ENCODE measurements at places on chromosomes 12 and 14. TPM values are rescaled to one million over a fixed set of nuclear protein-coding genes. Genes with fewer than 3 reads are reported as not detected.
A peak's percentile ranks its signal among the peaks of the same experiment; 100 is the strongest.

DNA sequence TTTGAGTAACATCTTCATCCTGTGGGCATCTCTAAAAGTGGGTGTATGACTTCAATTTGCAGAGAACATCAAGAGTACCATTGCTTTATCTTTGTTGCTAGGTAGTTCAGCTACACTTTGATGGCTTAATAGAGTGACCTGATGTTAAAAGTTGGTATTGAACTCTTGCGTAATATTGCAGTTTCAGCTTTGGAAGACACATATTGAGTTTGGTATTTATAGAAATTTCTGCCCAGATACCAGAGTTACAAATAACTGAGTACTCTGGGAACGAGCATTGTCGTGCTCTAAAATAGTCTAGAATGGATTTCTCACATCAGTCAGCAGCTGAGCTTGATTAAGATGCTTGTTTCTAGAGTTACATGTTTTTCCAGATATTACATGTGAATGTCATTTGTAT, 24.8 kb upstream of the AKAP5 start:
- H3K27me3 ChIP-seq, result no peaks in the 10 kb centered on the region
- peaks cover 20% of the 10 kb centered on the region for H3K4me1 ChIP-seq
- no peak for DNase-seq
- no peak overlapping the region for H3K4me3 ChIP-seq
- no peaks in the 10 kb centered on the region for H3K36me3 ChIP-seq

DNA sequence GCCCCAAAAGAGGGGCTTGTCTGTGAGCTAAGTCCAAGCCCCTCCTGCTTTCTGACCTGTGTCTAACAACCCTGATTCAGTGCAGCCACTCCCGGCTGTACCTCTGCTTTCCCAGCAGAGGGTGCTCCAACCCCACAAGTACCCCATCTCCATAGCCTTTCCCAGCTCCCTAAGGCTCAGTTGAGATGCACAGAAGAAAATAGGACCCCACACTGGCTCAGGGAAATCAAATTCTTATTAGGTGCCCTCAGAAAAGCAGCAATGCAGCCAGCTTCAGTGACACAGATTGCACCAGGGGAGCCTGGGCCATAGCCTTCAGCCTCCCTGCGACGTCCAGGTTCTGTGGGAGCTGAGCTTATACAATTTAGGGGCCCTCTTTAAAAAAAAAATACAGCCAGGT, 49.9 kb downstream of the LRRC74A start:
- no peaks in the 10 kb centered on the region for H3K36me3 ChIP-seq
- peak; percentile 51 for DNase-seq
- no peak overlapping the region for H3K27ac ChIP-seq
- no peak overlapping the region for H3K4me3 ChIP-seq
- H3K27me3 ChIP-seq, result no peaks in the 10 kb centered on the region

- no peaks in the 10 kb centered on the region for H3K27me3 ChIP-seq
- no peak overlapping the region for H3K4me3 ChIP-seq
- H3K36me3 ChIP-seq, result no peaks in the 10 kb centered on the region
- DNase-seq, result no peak
- no peaks in the 10 kb centered on the region for H3K4me1 ChIP-seq
- H3K27ac ChIP-seq, result no peak overlapping the region
Observed at GRCh38 chr12:93981411-93981810, 167.0 kb upstream of the PLXNC1 start.

DNA sequence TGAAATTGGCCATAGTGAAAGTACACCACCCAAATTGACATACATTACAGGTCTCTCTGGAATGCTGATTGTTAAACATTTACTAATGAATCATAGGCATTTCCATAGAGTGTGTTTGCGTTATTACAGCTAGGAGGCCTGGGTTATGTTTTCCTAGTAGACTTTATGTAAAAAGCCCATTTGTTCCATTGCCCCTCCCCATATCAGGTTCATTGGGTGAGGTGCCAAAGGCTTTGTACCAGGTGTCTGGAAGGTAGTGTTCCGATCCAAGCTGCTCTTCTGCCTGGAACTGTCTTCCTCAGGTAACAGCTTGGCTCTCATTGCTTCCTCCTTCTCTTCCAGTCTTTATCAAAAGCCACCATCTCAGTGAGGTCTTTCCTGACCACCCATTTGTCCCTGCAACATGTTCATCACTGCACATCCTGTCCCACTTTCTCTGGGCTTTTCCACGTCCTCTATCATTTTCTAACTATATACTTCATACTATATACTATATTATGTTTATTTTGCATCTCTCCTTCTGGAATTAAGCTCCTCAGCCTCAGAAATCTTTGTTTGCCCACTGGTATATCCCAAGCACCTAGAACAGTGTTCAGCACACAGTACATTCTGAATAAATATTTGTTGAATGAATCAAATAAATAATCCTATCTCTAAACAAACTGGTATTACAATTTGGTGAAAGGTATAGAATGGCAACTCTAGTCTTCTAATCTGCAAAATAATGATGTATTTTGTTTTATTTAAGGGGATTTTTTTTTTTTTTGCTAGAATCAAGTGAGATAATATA, 252.3 kb downstream of the KTN1 start:
- H3K4me1 ChIP-seq, result no peaks in the 10 kb centered on the region
- no peaks in the 10 kb centered on the region for H3K36me3 ChIP-seq

- no peak overlapping the region for H3K27ac ChIP-seq
- no peak overlapping the region for H3K4me3 ChIP-seq
- H3K36me3 ChIP-seq, result no peaks in the 10 kb centered on the region
Observed at GRCh38 chr12:11724888-11725311, 75.4 kb downstream of the ETV6 start.

DNA sequence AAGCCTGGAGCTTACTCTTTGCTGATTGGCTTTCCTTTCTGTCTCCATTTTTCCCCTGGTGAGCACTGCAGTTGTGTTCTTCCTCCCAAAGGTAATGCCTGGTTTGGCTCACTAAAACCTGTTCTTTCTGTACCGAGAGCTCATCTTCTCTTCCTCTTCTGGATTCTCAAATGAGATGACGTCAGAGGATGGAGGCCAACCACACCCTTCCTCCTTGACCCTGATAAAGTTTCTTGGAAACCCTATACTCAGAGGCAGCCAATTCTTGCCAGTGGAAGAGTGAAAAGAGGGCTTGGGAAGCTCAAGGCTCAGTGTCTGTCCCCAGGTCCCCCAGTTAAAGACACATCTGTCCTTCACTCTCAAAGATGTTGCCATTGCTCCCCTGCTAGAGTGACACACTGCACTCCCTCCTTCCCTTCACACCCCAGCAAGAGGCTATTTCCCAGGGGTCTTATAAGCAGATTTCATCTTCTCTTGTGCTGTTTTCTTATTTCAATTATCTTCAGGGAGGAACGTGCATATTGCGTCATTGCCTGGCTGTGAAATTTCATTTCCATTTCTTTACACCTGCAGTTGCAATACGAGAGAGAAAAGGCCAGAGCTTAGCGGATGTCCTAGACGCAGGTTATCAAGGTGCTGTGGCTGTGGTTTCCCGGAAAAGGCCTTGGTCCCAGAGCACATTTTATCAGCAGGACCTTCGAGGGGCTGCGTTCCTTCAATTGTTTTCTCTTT, 27.3 kb downstream of the NTF3 start:
- no peak overlapping the region for H3K4me3 ChIP-seq
- H3K4me1 ChIP-seq, result peaks cover 10% of the 10 kb centered on the region
- H3K36me3 ChIP-seq, result no peaks in the 10 kb centered on the region
- no peak overlapping the region for H3K27ac ChIP-seq

GRCh38 chr14:76538648-76539008, 162.7 kb downstream of the ESRRB start:
- H3K36me3 ChIP-seq, result no peaks in the 10 kb centered on the region
- H3K27me3 ChIP-seq, result no peaks in the 10 kb centered on the region
- H3K4me1 ChIP-seq, result no peaks in the 10 kb centered on the region

- H3K36me3 ChIP-seq, result peaks cover 10% of the 10 kb centered on the region
- no peak for DNase-seq
- H3K27ac ChIP-seq, result no peak overlapping the region
- no peaks in the 10 kb centered on the region for H3K27me3 ChIP-seq
- no peak overlapping the region for H3K4me3 ChIP-seq
Observed at GRCh38 chr12:19316425-19316824, 122.9 kb upstream of the AEBP2 start.

- no peak overlapping the region for H3K27ac ChIP-seq
- H3K4me1 ChIP-seq, result peaks cover 23% of the 10 kb centered on the region
- H3K4me3 ChIP-seq, result no peak overlapping the region
- no peak for DNase-seq
- no peaks in the 10 kb centered on the region for H3K36me3 ChIP-seq
Observed at GRCh38 chr12:115102450-115102849, 418.5 kb upstream of the TBX3 start.

- no peaks in the 10 kb centered on the region for H3K36me3 ChIP-seq
- peaks cover 7% of the 10 kb centered on the region for H3K4me1 ChIP-seq
- no peaks in the 10 kb centered on the region for H3K27me3 ChIP-seq
Observed at GRCh38 chr14:104016873-104017650, 68.4 kb upstream of the ASPG start.

- H3K4me3 ChIP-seq, result no peak overlapping the region
- H3K27ac ChIP-seq, result no peak overlapping the region
- DNase-seq, result no peak
- H3K4me1 ChIP-seq, result no peaks in the 10 kb centered on the region
- no peaks in the 10 kb centered on the region for H3K27me3 ChIP-seq
Observed at GRCh38 chr14:66069830-66070541, 416.2 kb upstream of the CCDC196 start.

GRCh38 chr12:27548301-27549199, 24.5 kb downstream of the PPFIBP1 start:
- H3K4me1 ChIP-seq, result peaks cover 75% of the 10 kb centered on the region
- H3K4me3 ChIP-seq, result no peak overlapping the region
- H3K27me3 ChIP-seq, result no peaks in the 10 kb centered on the region
- H3K36me3 ChIP-seq, result no peaks in the 10 kb centered on the region
- DNase-seq, result no peak
- H3K27ac ChIP-seq, result peak overlapping the region; percentile 68

GRCh38 chr12:120039711-120040110, 50.7 kb downstream of the BICDL1 start:
- H3K27ac ChIP-seq, result no peak overlapping the region
- DNase-seq, result no peak
- peaks cover 4% of the 10 kb centered on the region for H3K27me3 ChIP-seq
- no peaks in the 10 kb centered on the region for H3K36me3 ChIP-seq

DNA sequence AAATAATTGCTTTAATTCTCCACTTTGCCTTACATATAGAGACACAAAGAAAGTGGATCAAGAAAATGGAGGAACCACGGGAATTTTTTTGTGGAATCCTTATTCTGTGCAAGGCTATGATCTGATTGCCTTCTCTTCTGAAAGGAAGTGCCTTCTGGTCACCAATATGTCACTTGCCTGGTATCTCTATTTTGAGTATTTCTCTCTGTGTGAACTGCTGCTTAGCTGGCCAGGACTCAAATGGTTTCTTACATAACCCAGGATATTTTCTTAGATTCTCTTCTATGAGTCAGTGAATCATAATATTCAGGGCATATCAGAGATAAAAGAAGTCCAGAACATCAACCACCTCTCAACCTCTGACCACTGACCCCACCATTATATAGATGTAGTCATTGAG, 156.1 kb downstream of the DIO2 start:
- H3K4me1 ChIP-seq, result no peaks in the 10 kb centered on the region
- H3K36me3 ChIP-seq, result no peaks in the 10 kb centered on the region
- no peak overlapping the region for H3K27ac ChIP-seq
- no peaks in the 10 kb centered on the region for H3K27me3 ChIP-seq

DNA sequence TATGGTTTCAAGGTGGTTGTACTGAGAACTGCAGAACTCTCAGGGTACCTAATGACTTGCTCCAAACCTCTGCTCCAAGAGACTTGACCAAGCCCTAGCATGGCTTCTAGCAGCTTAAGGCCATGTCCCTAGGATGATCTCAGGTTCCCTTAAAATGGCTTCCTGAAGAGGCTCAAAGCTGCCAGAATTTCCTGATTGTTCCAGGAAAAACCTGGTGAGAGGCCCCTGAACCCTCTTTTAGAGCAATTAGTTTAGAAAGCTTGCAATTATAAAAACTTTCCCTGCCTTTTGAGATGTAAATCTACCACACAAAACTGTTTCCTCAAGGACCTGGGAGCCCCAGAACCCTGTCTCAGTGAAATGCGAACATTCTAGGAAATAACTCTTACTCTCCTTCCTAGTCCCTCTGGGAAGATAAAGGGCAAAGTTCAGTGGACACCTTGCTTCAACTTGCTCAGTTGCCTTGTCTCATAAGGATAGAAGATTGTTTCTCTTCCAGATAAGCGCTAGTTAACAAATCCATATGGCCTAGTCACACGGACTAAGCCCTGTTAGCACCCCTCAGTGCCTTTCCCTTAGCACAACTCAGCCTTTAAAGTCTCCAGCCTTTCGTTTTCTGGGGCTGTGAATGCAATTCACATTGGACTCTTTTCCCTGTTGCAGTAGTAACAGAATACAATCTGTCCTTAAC, 2.5 kb downstream of the CMAS start:
- H3K4me3 ChIP-seq, result no peak overlapping the region
- H3K27me3 ChIP-seq, result no peaks in the 10 kb centered on the region
- DNase-seq, result no peak
- H3K4me1 ChIP-seq, result peaks cover 13% of the 10 kb centered on the region
- peak overlapping the region; percentile 37 for H3K27ac ChIP-seq

GRCh38 chr12:58513852-58514251, 406.5 kb downstream of the LRIG3 start:
- H3K27me3 ChIP-seq, result no peaks in the 10 kb centered on the region
- no peak for DNase-seq
- H3K4me1 ChIP-seq, result no peaks in the 10 kb centered on the region
- no peaks in the 10 kb centered on the region for H3K36me3 ChIP-seq
- no peak overlapping the region for H3K4me3 ChIP-seq

DNA sequence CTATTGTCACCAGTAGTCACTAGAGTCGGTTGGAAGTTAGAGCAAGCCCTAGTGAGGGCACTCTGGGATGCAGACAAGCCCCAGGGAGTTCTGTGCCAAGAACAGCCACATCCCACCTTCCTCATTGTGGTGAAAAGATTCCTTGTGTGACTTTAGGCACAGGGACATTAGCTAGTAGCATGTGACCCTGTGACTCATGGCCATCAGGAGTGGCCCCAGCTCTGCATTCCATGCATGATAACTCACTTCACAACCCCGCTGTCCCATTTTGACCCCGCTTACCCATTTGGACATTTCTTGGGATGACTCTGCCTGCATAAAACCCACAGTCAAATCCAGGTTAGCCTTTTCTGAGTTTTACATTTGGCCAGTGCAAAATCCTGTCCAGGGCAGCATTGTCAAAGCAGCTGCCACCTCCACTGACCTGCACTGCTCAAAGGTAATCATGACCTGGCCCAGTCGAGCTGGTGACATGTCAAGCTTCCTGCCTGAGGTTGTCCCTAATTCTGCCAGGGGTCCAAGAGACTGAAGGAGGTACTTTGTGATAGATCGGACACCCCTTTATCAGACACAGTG, 430.5 kb downstream of the DPF3 start:
- DNase-seq, result no peak
- H3K27me3 ChIP-seq, result no peaks in the 10 kb centered on the region
- H3K27ac ChIP-seq, result no peak overlapping the region
- no peaks in the 10 kb centered on the region for H3K36me3 ChIP-seq
- H3K4me3 ChIP-seq, result no peak overlapping the region

GRCh38 chr12:91529829-91530228, 347.2 kb upstream of the DCN start:
- H3K27me3 ChIP-seq, result no peaks in the 10 kb centered on the region
- no peak for DNase-seq
- H3K27ac ChIP-seq, result no peak overlapping the region
- no peaks in the 10 kb centered on the region for H3K4me1 ChIP-seq
- H3K36me3 ChIP-seq, result no peaks in the 10 kb centered on the region
- H3K4me3 ChIP-seq, result no peak overlapping the region

FGF23 gene
- total RNA-seq, result 0.31 TPM

SERPINA3 gene
- 163 TPM for total RNA-seq

NANOG gene
- total RNA-seq, result not detected

EXOC3L4 gene
- total RNA-seq, result 0.49 TPM

ACSS3 gene
- 24.8 TPM for total RNA-seq

GPR137C gene
- total RNA-seq, result 0.62 TPM

CLEC4D gene
- 0.30 TPM for total RNA-seq

KLRF2 gene
- total RNA-seq, result not detected

NR2C1 gene
- 33.6 TPM for total RNA-seq

ACOT6 gene
- not detected for total RNA-seq

KRT6C gene
- not detected for total RNA-seq

SERPINA9 gene
- not detected for total RNA-seq

LRTM2 gene
- not detected for total RNA-seq
